ENCODE measurements at places on chromosomes 6 and 20.
A peak's percentile ranks its signal among the peaks of the same experiment; 100 is the strongest.

DNA sequence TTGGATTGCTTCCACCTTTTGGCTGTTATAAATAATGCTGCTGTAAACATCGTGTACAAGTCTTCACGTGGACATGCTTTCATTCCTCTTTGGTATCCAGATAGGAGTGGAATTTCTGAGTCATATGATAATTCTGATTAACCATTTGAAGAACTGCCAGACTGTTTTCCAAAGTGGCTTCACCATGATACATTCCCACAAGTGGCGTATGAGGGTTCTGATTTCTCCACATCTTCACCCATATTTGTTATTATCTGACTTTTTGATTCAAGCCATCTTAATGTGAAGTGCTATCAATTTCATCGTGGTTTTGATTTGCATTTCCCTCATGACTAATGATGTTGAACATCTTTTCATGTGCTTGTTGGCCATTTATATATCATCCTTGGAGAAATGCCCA, 2.9 kb upstream of the SNRPB start:
- DNase-seq, result no peak

DNA sequence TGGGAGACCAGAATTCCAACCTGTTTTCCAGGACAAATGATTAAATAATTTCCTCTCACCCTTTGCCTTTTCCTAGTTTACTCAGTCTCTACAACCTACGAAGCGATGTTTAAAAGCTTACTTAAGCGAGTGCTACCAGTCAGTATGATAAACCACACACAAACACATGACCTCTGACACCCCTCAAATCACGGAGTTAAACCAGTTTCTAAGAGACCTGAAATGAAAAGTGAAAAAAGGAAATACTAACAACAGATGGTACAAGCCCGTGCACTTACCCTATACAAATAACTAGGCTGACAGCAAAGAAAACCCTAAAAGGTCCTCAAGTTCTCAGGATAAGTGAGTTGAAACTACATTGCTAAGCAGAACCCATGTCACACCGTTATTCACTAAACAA, 7.7 kb downstream of the TNFRSF21 start:
- no peak for DNase-seq

- no peak for DNase-seq
Observed at GRCh38 chr6:152129691-152130151, 322.2 kb downstream of the ESR1 start.

DNA sequence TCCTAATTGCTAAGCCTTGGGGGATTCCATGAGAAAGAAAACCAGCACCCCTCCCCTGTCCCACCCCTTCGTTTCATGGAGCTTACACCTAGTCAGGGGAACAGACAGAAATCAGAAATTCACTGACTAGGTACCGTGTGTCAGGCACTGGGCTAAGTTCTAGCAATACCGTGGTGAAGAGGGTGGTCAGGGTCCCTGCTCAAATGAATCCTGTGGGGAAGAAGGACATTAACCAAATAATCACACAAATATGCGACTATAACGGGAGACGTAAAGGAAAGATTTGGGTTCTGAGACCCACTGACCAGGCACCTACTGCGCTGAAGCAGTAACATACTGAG, 65.1 kb upstream of the TOP1 start:
- DNase-seq, result no peak

DNA sequence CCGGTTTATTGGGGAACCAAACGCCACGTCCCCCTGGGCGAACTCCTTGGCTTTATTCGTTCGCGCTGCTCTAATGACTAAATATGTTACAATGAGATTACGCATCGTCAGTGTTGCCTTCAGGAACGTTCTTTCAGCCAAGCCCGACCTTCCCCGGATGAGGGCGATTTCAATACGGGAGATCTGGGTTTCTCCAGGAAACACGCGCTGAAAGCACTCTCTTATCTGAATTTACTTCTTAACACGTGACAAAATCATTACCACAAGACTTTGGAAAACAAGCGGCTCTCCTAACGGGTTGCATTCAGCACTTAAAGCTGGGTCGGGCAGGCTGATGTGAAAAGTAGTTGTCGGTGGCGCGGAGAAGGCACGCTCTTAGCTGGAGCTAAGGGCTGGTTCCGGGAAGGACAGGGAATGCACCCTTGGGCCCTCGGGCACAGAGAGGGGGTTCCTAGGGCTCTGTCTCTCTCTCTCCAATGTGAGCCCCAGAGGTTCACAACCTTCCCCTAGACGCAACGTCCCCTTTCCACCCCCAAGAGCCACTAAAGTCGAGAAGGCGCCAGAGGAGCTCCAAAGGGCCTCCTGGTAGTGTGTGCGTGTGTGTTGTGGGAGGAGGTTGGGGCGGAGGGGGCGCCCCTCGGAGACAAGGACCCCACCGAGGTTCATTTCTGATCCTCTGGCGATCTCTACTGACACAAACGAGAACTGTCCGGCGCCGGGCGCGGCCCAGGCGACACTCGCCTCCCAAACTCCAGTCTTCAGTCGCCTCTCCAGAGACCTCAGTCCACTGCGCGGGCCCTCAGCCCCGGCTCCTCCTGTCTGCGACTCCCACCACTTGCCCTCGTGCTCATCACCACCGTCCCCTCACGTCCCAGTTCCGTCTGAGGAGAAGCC, 7.1 kb upstream of the NKX2-2 start:
- DNase-seq, result peak; percentile 49

DNA sequence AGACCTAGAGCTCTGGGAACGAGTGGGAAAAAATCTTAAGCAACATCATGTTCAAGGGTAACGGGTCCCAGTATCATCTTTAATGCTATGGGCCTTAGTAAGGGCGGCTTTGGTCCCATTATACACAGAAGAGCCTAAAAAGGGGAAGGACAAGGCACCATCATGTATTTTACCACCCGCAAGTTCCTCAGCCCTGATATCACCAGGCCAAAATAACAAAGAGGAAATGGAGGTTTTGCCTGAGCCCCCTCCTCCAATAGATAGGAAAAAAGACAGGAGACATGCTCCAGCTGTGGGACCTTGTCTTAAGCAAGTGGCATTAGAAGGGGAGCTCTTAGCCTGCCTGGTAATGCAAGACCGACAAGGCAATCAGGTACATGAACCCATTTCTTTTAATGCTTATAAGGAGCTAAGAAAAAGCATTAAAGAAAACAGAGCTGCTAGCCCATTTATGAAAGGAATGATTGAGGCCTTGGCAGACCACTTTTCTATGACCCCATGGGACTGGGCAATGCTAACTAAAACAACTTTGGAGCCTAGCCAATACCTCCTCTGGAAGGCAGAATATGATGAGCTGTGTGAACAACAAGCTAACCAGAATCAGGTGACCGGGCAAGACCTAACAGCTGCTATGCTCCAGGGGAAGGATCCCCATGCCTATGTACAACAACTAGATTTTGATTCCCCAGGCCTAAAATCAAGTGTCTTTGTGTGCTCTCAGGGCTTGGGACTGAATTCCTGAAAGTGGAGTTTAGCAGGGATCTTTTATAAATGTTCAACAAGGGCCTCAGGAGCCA, 23.2 kb downstream of the HLA-DPA1 start:
- no peak for DNase-seq

- no peak for DNase-seq
Observed at GRCh38 chr6:28824793-28825731, 98.7 kb downstream of the TRIM27 start.

GRCh38 chr6:33792981-33793380, 4.1 kb upstream of the LEMD2 start:
- no peak for DNase-seq

GRCh38 chr6:119934816-119935215, 585.3 kb upstream of the MAN1A1 start:
- DNase-seq, result no peak

GRCh38 chr6:44342489-44342888, at the start of gene SPATS1:
Gene SPATS1, plus strand, starts transcription at chr6:44342650. Its CDS starts 446 bp downstream, at chr6:44343096.
- peak; percentile 70 for DNase-seq

- no peak for DNase-seq
Observed at GRCh38 chr6:168037242-168037641, 39.8 kb downstream of the KIF25 start.

DNA sequence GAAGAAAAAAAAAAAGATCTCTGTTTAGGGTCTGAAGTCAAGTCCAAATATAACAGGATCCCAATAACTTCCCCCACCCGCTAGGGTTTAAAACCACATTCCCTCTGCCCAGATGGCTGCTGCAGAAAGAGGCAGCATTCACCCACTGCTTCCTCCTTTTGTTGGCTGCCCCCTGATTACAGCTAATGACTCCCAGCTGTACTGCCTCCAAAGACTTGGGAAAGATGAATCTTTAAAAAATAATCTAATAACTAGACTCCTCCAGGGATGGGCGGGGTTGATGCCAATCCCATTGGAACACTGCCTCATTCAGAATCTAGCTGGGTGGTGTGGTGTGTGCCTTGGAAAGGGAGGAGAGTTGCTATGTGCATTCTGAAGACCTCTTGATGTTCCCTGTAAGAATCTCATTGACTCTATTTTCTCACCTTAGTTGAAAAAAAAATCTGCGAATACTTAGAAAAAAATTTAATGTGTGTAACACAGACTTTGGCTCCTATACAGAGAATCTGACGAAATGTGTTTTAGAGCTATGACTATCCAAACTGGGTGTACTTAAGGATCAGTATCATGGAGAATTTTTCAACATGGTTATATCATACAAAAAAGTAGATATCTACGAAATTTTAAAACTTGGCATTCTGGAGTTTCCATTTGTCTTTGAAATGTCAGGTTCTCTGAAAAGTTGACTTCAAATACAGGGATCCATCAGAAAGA, 174.0 kb downstream of the RNF144B start:
- DNase-seq, result peak; percentile 30

DNA sequence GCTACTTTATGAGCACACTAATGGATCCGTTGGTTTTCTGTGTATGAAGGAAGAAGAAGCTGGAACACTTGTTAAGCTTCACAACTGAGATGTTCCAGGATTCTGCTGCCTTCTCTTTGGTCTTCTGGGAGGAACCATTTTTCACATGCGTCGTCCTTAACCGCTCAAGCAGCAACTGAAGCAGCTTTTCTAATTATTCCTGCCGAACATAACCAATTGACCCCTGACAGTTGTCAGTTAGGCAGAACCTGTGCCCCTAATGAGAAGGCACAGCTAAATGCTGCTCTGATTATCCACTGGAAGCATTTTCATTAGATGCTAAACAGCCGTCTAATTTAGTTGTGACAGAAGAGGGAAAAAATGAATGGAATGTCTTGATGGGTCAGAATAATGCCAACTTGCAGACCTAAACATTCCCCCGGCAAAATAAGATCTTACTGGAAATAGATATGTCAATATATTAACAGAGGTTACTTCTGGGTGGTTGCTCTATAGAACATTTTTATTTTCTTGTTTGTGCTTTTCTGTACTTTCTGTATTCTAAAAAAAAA, 85.0 kb upstream of the SMLR1 start:
- peak; percentile 76 for DNase-seq

GRCh38 chr6:145491126-145491525, 244.2 kb downstream of the EPM2A start:
- no peak for DNase-seq

DNA sequence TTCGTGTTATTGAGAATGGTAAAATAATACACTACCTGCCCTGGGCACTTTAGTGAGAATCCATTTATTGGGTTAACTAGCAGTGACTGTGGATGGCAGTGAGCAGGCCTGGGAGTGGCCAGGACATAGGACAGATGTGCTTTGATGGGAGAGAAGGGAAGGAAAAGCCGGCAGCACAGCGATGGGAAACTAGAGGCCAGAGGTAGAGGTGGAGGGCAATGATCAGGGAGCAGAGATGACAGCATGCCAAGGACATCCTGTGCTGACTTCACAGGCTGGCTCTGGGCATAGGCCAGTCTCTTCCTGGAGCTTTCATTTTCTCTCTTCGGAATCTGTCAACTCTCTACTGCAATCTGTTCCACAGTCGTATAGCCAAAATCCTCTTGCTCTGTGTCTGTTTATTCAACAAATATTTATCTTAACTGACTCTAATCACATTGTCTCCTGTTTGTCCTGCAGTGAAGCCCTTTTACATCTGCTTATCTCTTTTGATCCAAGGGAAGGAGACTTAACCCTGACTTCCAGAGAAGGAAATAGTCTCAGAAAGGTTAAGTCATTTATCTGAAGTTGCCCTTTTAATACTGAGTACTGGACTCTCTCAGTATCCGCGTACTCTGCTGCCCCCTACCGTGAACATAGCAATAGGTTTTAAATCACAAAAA, 18.4 kb upstream of the MMP24 start:
- DNase-seq, result peak; percentile 92

GRCh38 chr20:54229566-54230160, 21.8 kb downstream of the PFDN4 start:
- DNase-seq, result no peak

GRCh38 chr6:170227521-170227983, 63.3 kb downstream of the DLL1 start:
- no peak for DNase-seq

DNA sequence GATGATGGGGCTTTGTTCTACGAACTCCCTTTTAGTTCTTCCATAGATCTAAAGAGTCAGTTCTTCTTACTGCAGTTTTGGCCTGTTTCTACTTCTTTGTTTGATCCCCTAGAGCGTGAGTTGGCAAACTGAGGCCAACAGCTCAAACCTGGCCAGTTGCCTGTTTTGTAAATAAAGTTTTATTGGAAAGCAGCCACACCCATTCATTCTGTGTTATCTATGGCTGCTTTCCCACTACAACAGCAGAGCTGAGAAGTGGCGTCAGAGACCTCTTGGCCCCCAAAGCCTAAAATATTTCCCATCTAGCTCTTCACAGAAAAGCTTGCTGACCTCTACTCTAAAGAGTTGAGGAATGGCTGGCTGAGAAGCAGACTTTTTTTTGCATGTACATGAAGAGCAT, 52.2 kb downstream of the EYA2 start:
- no peak for DNase-seq

- no peak for DNase-seq
Observed at GRCh38 chr20:258963-259362, 1.4 kb downstream of the DEFB132 start.
